Brain (organoid and tissue), 16 donors: ENCODE measurements at places on chromosomes 3 and 15.

DNA sequence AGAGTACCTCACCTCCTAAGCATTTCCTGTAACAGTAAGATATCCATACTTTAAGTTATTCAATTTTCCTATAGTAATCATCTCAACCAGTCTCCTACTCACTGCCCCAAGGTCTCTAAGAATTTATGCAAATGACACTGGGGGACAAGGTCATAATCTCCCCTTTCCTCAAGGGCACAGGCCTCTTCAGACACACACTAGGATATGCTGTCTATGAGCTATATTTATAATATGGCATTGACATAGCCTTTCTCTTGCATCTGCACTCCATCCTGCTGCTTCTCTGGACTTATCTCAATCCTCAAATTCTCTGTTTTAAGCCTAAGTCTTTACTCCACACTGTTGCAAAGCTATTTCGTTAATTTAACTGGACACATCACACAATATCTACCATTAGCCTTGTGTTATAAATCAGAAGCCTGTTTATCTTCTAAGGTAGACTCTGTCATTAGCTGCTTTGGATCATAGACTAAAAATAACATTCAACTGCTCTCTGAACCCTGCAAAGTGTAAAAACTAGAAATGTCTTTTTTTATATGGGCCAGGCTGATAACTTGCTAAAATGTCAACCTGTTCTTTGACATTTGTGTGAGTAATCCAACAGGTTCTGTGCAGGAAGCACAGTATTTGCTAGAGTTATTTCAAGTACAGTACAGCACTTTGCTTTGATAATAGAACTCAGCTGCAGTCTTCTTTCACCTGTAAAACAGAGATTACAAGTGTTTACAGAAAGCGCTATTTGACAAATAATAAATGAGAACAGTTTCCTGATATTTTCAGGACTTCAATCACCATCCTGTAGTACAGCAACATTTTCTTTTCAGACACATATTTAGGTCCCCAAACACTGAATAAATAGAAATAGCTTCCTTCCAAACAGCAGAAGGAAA is 17.8 kb upstream of the SEC62 start:
- no peak for DNase-seq

DNA sequence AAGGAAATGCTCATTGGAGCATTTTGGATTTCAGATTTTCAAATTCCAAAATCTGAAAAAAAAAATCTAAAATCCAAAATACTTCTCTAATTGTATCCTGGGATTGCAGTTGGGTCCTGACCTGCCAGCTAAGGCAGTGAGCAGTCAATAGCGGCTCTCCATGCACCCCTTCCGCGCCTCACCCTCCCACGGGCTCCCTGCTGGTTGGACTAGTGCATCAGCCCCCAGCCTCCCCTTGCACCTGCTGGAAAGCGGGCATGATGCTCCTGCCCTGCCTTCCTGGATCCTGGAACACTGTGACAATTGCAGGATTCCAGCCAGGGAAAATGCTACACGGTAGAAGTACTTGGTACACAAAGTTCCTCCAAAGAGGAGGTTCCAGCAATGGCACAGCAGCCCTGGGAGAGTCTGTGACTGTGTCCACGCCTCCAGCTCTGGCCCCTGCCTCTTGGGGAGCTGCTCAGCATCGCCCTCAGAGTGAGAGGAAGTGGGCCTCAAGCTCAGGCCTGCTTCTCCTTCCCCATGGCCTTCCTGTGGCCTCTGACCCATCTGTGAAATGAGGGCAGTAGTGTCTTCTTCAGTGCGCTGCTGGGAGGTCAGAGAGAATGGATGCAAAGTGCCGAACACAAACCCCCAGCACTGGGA is 39.5 kb upstream of the CHRNB4 start:
- no peak for DNase-seq

DNA sequence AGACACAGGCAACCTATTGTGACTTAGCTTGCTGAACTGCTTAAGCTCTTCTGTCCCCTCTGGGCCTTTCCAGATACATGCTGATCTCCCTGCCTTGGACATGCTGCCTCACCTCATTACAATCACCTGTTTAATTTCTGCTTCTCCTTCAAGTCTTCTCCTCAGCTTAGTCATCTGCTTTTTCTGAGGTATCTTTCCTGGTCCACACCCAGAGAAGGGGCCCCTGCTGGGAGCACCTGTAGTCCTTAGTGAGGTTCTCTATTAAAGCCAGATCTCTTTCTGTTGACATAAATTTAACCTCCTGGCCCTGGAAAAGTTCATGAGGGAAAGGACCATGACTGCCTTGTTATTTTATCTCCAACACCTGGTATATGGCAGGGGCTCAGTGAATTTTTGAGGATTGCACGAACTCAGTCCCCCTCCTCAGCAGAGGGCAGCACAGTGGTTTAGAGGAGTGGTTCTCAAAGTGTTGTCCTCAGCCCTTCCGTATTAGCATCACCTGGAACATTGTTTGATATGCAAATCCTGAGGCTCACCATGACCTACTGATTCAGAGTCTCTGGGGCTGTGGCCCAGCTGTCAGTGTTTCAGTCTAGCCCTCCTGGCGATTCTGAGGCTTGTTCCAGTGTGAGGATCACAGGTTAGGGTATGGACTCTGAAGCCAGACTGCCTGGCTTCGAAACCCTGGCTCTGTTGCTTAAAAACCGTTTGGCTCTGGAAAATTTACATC is 12.7 kb downstream of the COL6A6 start:
- no peak for DNase-seq

DNA sequence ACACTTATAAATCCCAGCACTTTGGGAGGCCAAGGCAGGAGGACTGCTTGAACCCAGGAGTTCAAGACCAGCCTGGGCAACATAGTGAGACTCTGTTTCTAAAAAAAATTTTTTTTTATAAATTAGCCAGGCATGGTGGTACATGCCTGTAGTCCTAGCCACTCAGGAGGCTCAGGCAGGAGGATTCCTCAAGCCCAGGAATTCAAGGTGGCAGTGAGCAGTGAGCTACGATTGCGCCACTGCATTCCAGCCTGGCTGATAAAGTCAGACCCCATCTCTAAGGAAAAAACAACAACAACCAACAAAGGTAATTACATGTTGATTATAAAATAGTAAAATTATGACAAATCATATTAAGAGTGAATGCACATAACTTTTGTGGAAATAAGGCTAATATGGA is 40.9 kb downstream of the MCCC1 start:
- no peak for DNase-seq

DNA sequence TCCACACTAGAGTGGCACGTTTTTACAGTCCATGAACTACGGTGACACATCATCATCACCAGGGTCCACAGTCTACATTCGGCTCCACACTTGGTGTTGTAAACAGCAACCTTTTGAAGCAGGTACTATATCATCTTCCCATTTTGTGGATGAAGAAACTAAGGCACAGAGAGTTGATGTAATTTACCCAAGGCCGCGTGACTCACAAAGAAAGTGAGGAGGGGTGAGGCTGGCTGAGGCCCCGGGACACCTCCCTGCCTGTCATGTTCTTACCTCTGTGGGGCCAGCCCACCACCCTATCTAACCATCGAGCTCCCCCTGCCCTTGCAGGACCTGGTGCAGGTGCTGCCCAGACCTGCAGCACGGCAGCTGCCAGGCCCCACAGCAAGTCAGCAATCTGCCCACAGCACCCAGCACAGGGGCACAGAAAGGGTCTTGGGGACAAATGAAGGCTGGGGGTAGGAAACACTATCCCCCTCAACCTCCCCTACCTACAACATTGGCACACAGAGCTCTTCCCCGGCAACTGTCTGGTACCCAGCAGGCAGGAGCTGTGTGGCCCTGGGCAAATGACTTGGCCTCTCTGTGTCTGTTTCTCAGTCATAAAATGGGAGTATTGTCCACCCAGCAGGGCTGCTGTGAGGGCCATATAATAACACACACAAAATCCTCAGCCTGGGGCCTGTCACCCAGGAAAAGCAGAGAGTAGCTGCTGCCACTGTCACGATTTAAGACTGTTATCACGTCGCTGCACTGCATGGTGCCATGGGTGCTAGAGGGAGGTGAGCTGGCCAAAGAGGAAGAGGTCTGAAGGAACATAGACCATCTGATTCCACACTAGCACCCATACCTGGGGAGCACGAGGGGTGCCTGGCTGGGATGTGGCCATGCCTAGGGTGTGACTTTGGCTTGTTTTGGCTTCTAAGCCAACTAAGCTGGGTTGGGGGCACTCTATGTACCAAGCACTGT is 115.1 kb downstream of the IQSEC1 start:
- DNase-seq: no peak

- DNase-seq: no peak
Measured at GRCh38 chr3:102354818-102355515, 79.8 kb upstream of the ZPLD1 start.

- no peak for DNase-seq
Measured at GRCh38 chr15:51307811-51308210, 30.6 kb downstream of the CYP19A1 start.

GRCh38 chr3:31573036-31573779 is 40.5 kb downstream of the STT3B start:
- DNase-seq: no peak

DNA sequence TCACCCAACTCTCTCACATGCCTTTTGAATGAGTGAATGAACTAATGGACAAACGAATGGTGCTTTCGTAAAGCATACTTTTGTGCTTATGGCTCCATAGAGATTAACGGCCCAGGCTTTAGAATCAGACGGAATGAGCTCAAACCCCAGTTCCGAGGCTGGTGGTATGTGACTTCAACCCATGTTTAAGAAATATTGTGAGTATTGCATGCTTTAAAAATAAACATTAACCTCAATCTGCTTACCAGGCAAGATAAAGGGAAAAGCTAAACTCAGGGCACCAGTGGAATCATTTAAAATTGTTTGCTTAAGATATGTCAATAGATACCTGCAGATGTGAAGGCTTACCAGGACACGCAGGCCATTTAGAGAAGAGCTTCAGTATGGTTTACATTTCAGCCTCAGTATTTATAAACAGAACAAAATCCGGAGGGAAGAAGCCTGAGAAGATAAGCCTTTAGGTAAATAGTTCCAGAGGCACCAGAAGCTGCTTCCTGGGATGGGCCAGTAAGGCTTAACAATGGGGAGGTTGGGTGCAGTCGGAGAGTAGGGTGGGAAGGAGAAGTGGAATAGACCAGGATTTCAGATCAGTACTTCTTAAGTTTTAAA is 186.4 kb downstream of the ADAMTS9 start:
- no peak for DNase-seq

GRCh38 chr15:33656168-33656567 is 312.1 kb upstream of the CHRM5 start:
- no peak for DNase-seq

- no peak for DNase-seq
Measured at GRCh38 chr3:45209526-45209925, 16.6 kb downstream of the TMEM158 start.

GRCh38 chr15:74245342-74245931 is 9.3 kb downstream of the CCDC33 start:
- peak; percentile 89 for DNase-seq

- DNase-seq: no peak
Measured at GRCh38 chr15:97783240-97783639, 177.3 kb upstream of the ARRDC4 start.

DNA sequence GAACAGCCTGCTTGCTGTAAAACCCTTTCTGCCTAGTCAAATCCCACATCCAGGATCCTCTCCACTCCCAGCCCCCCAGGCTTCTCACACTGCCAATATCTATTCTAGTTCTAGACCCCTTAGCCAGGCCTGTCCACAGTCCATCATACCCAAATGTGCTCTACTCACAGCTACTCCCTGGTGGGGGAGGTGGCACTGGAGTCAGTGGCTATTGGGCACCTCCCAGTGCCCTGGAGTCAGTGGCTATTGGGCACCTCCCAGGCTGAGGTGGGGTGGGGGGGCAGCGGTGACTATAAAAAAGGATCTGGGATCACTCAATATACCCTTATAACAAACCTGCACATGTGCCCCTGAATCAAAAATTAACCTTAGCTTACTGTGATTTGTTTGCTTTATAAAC is 773 bp upstream of the DISP2 start:
- no peak for DNase-seq

DNA sequence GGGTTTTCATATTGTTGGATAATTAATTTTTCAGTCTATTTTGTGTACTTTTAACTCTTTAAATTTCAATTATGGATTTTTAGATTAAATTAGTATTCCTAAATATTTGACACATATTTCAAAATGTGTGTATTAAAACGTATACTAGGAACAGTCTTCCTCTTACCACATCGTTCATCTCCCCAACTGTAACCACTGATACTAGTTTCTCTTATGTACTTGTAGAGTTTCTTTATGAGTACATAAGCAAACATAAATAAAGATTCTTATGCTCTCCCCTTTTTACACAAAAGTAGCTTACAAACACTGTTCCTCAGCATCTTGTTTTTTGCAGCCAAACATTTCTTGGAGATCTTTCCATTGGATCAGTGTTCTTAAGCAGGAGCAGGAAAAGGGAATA is 45.9 kb downstream of the CMSS1 start:
- DNase-seq: peak; percentile 69

GRCh38 chr3:25789209-25789595 is 688 bp upstream of the OXSM start:
- DNase-seq: no peak

DNA sequence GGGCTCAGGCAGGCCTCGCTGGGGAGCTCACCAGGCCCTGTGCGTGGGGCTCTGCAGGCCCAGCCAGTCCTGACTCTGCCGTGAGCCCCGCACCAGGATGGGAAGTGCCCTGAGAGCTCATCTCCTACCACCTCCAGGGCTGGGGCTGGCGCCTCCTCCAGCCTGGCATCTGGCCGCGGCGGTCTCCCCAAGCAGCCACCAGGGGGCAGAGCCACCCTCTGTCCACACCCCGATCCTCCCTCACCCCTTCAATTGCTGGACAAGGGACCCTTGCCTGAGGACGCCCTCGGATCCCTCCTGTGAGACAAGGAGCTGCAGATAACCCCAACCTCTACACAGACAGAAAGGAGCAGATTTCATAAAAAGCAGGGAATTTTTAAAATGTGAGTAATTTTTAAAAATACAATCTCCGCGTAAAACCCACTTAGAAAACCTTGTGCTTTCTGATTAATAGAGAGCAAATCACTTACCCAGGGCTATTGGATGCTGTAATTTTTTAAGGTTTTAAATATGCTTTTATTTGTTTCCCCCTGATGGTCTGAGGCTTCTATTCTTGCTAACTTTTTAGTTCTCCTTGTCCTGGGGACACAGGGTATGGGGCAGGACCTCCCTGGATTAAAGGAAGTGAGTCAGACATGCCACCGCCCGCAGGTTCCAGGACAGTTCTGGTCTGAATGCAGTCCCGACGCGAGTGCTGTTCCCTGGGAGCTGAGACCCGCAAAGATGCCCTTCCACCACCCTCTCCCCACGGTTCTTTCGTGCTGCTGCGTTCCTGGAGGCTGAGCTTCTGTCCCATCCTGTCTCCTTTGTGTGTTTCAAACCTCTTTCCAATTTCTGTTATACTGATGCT is 52.3 kb upstream of the CHRNA7 start:
- DNase-seq: peak; percentile 78

DNA sequence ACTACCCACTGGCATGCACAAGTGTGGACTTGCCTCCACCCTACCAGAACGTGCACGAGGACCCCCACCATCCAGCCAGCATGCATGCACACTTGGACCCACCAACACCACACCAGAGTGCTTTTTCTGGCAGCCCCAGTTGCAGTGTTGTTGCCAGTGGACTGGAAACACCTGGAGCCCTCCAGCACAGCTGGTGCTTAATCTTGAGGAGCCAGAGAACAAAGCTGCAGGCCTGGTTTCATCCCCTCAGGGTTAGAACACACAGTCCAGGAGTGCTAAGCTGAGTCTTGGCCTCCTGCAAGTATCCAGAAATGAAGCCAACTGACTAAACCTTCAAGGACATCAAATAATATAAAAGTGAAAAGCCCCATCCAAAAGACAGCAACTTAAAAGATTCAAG is 888.0 kb downstream of the NTRK3 start:
- DNase-seq: no peak
